ENCODE measurements at places on chromosomes 6 and 20.

- DNase-seq, result no peak
Measured at GRCh38 chr6:148422085-148422484, 79.4 kb downstream of the SASH1 start.

DNA sequence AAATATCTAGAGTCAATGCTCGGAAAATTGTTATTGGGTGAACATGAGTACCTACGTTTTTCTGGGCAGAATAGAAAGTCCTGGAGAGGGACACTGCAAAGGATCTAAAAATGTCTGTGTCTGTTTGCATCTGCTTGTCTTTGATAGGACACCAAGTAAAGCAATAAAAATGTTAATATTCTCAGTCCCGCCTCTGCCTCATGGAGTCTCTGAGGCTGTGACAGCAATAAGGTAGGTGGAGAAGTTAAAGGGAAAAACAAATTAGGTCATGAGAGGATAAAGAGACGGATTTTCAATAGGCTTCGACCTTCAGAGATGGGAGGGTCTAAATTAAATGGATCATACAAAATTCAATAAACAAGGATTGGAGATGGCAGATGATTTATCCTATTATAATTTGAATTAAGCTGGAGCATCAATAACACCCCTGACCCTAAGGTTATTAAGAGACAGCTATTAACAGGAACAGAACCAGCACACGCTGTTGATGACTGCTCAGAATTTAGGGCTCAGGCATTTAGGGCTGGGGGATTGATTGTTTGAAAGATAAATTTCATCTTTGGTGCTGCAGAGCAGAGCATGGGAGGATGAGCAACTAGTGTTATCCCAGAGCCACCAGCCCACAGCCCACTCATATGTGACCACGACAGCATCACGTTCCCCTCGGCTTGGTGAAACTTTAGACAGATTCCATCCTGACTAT, 620.3 kb upstream of the CDH4 start:
- no peak for DNase-seq

- no peak for DNase-seq
Measured at GRCh38 chr20:52349806-52350205, 158.2 kb upstream of the ZFP64 start.

DNA sequence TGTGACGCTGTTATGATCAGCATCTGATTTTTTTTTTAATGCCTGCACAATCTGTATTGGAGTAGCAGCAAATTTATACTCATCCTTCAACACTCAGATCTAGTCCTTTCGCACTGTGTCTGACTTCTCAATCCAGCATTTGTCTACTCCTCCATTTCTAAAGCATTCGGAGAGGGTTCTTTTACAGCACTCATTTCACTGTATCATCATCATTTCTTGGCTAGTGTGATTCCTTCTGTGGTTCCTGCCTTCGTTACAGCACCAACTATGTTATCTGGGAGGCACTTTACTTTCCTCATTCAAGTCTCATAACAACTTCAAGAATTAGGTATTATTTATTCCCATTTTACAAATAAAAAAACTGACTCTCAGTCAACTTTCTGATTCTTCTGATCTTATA, 18.0 kb downstream of the NUDT3 start:
- no peak for DNase-seq

DNA sequence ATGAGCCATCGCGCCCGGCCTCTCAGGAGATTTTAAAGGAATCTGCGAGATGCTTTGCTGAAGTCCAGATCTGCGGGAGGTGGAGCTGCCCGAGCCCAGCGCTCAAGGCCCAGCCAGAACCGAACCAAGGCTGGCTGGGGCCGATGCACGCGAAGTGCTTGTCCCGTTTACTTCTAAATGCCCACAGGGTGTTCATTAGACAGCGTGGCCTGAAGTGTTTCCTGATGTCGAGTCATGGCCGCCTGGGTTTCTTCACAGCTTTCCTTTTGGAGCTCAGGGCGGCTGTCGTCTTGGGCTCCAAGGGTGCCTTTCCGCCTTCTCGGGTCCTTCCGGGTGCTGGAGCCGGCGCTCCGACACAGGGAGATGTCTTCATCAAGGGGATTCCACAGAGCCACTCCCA, 25.1 kb upstream of the CCR6 start:
- DNase-seq, result no peak

- DNase-seq, result no peak
Measured at GRCh38 chr6:79718509-79719247, 87.5 kb downstream of the SH3BGRL2 start.

Measured in activated CD4-positive, CD25-positive, alpha-beta regulatory T cell (primary cell).